Right atrium auricular region (tissue), 2 donors: ENCODE measurements at places on chromosomes 2 and 18.
A peak's percentile ranks its signal among the peaks of the same experiment; 100 is the strongest.

GRCh38 chr2:197273485-197273884 lies 37.1 kb downstream of the ANKRD44 start:
- H3K27me3 ChIP-seq, result no peaks in the 10 kb centered on the region
- H3K4me3 ChIP-seq, result no peak overlapping the region
- peaks cover 28% of the 10 kb centered on the region for H3K4me1 ChIP-seq

- H3K27me3 ChIP-seq, result no peaks in the 10 kb centered on the region
- H3K36me3 ChIP-seq, result no peaks in the 10 kb centered on the region
- H3K4me1 ChIP-seq, result peaks cover 30% of the 10 kb centered on the region
- no peak overlapping the region for H3K27ac ChIP-seq
Measured at GRCh38 chr2:46717344-46718121, 198.1 kb downstream of the MCFD2 start.

GRCh38 chr2:177923323-177923722 lies 149.3 kb downstream of the PDE11A start:
- no peak overlapping the region for H3K27ac ChIP-seq
- DNase-seq, result no peak
- H3K4me1 ChIP-seq, result no peaks in the 10 kb centered on the region
- no peaks in the 10 kb centered on the region for H3K27me3 ChIP-seq
- no peaks in the 10 kb centered on the region for H3K36me3 ChIP-seq

DNA sequence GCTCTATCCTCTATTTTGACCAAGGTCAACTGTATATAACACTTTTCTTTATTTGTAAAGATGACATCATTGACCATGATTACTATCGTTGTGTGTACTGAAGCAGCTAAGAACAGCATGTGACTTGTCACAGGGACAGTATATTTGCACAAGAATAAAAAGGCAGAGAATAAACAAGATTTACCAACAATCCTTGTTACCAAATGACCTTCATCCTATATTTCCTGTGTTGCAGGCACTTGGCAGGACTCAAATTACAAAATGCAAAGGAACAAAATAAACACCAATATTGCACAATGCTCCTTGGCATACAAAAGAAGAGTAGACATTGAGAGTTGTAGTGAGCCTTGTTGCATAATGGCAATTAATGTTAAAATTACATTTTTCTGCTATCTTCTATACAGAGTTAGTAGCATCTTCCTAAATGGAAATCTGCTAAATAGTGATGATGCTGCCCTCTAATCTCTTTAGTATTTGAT lies 61.8 kb downstream of the RFTN2 start:
- DNase-seq, result no peak
- H3K4me3 ChIP-seq, result no peak overlapping the region
- no peak overlapping the region for H3K27ac ChIP-seq
- no peaks in the 10 kb centered on the region for H3K27me3 ChIP-seq
- no peaks in the 10 kb centered on the region for H3K4me1 ChIP-seq

DNA sequence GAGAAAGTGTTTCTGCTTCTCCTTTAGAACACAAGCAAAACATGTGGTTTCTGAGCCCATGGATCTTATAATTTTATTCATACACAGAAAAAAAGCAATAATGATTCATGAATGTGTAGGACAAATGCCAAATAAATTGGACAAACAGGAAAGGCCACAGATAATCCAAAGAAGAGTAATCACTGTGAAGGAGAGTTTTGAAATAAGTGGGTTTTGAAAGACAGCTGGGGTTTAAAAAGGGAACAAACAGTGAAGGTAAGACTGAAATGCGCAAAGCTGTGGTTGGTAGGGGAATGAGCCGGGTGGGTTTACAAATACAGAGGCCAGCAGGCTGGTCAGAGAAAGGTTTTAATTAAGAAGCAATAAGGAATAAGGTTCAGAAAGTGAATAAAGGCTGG lies 50.0 kb upstream of the MBOAT2 start:
- no peaks in the 10 kb centered on the region for H3K36me3 ChIP-seq

DNA sequence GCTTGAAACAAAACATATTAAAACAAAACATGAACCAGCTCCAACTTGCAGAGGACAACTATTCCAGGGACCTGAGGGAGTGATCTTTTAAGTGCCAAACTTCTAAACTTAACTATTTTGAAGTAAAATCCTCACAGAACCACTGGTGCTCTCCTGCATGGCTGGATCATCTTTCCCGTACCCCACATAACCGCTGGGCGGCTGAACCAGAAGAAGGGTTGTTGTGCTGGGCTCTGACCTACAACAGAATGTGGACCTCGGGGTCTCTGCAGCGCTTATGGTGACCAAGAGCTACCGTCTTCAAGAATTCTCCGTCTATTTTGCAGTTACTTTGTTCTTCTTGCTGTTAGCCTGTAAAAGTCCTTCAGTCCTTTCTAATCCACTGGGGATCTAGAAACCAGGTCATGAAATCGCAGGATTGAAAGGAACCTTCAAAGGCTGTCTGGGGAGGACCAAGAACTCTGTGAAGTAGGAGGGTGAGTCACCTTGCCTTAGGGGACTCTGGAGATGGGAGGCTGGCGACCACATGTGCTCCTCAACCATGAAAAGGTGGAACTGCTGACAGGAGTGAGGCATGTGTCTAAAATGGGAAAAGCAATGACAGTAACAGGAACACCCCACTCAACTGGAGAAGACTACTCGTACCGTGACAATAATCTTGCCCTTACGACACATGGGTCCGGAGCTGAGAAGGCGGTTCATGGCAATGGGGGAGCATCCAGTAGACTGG lies 46.6 kb downstream of the HDLBP start:
- H3K36me3 ChIP-seq, result peaks cover 51% of the 10 kb centered on the region
- H3K27me3 ChIP-seq, result no peaks in the 10 kb centered on the region
- peak; percentile 26 for DNase-seq
